ENCODE measurements at places on chromosomes 16 and 17.

GRCh38 chr16:3656491-3657468 is 2.3 kb downstream of the DNASE1 start:
- peak; percentile 43 for DNase-seq

- no peak for DNase-seq
Measured at GRCh38 chr17:37791447-37792399, 46.9 kb upstream of the HNF1B start.

DNA sequence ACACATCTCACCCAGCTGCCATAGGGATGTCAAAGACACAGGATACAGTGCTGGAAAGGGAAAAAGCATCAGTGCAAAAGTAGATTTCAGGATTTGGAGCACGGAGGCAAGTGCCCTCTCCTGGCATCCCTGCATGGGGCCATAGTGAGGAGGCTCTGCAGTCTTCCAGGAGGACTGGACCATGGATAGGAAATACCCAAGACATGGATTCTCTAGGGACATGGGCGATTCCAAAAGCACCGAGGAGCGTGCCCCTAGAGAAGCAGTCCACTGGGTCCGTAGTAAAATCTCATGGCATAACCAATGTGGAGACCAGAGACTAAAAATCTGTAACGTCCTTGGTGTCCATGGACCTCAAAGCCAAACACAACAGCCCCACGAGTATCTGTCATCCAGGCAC is 818.2 kb downstream of the KCNJ18 start:
- no peak for DNase-seq

- DNase-seq, result no peak
Measured at GRCh38 chr17:50096092-50096491, 941 bp downstream of the PDK2 start.

DNA sequence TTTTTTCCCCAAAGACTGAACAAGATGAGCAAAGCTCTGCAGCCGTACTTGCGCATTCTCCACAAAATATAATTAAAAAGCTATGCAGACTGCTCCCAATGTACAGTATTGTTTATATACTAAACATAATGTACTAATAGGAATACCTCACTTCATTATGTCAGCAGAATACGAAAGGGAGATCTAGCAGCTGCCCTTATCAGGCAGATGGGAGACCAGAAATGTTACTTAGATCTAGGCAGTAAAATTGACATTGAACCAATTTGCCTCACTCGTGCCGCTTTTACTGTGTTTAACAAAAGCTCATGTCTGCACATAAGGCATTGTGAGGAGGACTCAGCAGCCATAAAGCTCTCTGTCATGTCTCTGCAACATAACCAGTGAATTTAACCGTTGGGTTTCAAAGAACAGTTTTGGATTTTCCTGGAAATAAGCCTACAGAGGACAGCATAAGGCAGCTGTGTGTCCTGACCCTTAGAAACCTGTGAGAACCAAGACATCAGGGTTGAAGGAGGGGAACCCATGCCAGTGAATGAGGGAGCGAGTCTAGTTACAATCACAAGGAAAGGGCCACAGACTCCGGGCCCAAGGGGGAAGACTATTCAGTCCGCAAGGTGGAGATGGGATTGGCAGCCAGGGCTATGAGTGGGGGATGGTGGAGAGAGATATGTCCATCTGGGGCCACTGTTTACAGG is 71.4 kb downstream of the GNAO1 start:
- no peak for DNase-seq

DNA sequence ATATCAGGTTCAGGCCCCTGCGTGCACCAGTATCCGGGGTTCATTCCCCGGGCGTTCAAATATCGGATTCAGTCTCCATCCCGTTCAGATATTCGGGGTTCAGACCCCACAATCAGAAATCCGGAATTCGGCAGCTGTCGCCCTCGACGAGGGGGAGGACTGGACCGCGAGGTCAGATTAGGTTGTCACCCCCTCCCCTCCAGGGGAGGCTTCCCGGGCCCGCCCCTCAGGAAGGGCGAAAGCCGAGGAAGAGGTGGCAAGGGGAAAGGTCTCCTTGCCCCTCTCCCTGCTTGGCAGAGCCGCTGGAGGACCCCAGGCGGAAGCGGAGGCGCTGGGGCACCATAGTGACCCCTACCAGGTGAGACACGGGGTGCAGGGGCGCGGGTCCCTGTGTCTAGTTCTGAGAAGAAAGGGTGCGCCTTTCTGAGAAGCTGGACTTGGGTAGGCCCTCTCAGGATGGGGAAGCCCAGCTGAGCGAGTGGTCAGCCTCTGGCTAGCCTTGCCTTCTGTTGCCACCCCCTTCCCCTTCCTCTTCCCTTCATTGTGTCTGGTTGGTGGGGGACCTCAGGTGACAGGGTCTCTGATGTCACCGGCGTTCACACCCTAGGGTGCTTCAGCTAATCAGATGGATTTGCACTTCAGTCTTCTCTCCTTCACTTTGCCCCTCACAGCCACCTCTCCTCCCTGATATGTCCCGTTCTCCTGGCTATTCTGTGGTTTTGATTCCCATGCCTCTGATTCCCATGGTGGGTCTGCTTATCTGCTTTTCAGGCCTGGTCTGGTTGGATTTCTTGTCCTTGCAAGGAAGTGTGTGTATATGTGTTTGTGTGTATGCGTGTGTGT is 844 bp downstream of the TAOK2 start:
- DNase-seq, result peak; percentile 70

- DNase-seq, result no peak
Measured at GRCh38 chr16:46687486-46687885, 1.5 kb downstream of the VPS35 start.

GRCh38 chr17:74839990-74840852 is 19.5 kb downstream of the GRIN2C start:
- no peak for DNase-seq

DNA sequence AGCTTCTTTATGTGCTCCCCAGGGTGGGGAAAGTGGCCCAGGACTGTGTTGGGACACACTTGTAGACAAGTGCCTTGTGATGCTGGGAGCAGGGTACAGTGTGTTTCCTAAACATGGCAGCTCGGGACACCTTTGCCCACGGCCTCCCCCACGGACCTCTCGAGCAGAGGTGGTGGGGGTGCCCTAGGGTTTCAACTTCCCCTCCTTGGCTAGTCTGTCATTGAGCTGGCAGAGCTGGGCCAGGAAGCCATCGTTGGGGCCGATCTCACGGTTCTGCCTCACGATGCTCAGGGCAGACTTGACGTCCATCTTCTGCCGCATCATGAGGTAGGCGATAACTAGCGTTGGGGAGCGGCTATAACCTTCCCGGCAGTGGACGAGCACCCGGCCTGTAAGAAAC is 9.4 kb downstream of the DUSP3 start:
- DNase-seq, result no peak

DNA sequence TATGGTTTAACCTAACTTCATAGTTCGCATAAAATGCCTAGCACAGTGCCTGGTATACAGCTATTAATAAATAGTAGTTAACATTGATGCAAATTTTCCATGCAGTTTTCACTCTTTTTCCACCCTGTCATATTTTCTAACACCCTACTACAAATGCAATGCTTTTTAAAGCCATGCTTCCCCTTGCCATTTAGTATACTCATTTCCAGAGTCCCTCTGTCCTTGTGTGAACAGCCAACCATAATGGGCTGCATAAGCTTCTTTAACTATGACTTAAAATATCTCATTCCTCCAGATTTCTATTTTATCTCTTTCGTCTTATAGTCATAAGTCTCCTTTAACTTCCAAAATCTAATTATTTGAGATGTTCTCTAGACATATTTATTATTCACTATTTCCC is 284.1 kb downstream of the GRIN2A start:
- DNase-seq, result no peak

DNA sequence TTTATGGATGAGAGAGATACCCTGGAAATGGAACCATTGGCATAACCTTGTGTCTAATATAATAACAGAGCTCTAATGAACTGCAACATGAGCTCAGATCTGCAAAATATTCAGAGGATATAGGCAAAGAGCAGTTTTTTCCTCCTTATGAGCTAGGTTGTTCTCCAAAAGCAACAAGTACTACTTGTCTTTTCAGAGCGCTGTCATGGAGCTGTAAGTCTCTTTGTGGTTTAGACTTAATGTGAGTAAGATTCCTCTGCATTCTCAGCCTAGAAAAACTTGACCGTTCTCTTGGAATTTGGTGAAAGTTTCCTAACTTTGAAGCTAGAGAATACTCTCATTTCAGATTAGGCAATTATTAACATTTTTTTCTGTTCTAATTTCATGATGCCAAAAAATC is 85.2 kb downstream of the FTO start:
- DNase-seq, result no peak

DNA sequence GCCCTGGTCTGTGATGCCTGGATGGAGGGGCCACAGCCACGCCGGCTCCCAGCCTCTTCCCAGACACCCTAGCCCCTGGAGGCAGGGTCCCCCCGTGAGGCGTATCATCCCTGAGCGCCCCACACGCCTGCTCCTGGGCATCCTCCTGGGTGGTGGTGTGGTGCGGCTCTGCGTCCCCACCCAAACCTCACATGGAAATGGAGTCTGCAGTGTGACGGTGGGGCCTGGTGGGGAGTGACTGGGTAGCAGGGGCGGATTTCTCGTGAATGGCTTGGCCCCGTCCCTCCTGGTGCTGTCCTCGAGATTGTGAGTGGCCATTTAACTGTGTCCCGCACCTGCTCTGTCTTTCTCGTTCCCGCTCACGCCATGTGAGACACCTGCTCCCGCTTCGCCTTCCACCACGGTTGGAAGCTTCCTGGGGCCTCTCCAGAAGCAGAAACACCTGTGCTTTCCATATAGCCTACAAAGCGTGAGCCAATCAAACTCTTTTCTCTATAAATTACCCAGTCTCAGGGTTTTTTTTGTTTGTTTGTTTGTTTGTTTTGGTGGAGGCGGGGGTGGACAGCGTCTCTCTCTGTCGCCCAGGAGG is 5.9 kb upstream of the SSTR5 start:
- DNase-seq, result no peak

- DNase-seq, result peak; percentile 47
Measured at GRCh38 chr17:73628642-73629552, 15.3 kb downstream of the SDK2 start.

DNA sequence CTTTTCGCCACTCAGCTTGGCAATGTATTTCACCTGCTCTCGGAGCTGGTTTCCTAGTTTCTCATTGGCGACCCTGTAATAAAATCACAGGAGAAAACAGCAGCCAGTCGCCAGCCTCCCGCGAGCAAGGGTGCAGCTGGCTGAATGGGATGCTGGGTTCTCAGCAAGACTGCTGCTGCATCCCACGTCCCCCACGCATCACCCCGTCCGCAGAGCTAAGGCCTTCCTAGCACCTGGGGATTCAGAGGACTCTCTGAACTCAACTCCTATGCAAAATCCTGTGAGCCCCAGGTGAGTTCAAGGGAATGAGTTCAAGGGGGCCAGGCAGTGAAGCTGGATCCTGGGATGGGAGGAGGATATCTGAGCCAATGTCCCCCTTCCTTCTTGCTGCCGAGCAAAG is 29.3 kb downstream of the DHX38 start:
- peak; percentile 34 for DNase-seq

- DNase-seq, result peak; percentile 71
Measured at GRCh38 chr17:39951924-39952679, 10.7 kb upstream of the GSDMA start.

- no peak for DNase-seq
Measured at GRCh38 chr16:9338068-9338467, 246.6 kb downstream of the HAPSTR1 start.

GRCh38 chr16:1477033-1477432 is 2.2 kb upstream of the CLCN7 start:
- no peak for DNase-seq

DNA sequence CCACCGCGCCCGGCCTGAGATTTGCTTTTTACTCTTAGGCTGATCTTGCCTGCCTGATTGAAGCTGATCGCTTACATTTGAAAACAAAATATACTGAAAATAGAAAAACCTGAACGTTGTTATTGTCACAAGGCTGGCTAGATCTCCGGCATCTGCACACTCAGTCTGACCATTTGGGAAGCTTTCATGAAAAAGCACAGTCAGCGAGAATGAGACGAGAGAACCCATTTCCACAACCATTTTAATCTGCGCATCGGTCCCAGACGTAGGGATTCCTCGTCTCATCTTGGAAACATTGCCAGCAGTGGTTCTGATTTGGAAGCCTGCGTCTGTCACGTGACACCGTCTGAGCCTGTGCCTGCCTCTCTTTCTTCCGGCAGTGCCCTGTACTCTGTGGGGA is 20.9 kb downstream of the SPG7 start:
- no peak for DNase-seq

DNA sequence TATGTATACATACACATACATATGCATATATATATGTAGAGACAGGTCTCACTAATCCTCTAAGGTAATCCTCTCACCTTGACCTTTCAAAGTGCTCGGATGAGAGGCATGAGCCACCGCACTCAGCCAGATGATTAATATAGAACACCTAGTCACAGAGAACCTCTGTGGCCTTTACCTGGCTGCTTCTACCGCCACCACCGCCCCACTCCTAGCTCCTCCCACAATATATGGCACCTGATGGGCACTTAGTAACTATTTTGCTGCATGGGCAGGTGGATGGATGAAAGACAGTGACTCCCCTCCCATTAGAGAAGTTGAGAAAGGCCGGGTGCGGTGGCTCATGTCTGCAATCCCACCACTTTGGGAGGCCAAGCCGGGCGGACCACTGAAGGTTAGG is 16.7 kb upstream of the ATP2C2 start:
- no peak for DNase-seq

GRCh38 chr17:58329810-58330537 is 1.4 kb upstream of the TSPOAP1 start:
- no peak for DNase-seq

DNA sequence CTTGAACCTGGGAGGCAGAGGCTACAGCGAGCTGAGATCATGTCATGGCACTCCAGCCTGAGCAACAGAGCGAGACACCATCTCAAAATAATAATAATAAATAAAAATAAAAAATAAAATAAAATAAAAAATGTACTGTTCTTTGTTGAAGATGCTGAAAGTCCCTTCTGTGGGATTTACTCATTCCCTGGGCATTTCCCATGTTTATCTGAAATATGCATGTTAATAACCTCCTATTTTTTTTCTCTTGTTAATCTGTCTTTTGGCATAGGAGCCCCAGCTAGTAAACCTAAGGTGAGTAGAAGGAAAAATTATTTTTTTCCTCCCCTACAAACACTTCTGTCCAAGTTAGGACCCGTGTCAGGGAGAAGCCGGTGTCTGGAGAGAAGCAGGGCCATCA is 34.4 kb downstream of the TMEM92 start:
- no peak for DNase-seq

- DNase-seq, result no peak
Measured at GRCh38 chr17:31511580-31511979, 120.1 kb downstream of the RAB11FIP4 start.

DNA sequence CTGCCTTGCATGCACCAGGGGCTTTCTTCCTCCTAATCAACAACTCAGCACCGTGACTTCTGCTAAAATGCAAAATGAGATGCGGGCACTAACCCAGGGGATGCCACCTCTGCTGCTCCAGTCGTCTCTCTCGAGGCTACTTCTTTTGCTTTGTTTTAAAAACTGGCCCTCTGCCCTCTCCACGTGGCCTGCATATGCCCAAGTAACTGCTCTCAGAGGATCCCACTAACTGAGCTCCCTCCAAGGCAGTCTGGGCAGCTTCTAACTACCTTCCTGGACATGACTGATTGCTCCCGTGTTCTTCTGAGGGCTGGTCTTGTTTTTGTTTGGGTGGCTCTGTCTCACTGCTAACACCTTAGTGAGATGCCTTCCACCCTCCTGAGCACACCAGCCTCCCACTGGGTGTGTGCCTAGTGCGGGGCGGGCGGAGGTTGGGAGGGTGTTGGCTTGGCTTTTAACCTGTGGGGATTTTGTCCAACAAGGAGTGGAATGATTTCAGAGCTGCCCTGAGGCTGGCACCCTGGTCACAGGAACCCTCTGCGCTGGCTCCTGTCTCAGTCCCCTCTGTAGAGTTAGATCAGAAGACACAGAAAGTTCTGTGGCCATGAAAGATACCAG is 8.9 kb upstream of the LGALS9 start:
- DNase-seq, result no peak

- no peak for DNase-seq
Measured at GRCh38 chr17:2852729-2853282, 56.6 kb downstream of the RAP1GAP2 start.
